ENCODE measurements at places on chromosomes 5 and 9. TPM values are rescaled to one million over a fixed set of nuclear protein-coding genes. Genes with fewer than 3 reads are reported as not detected.

Gene OTULINL
- 3.1 TPM for total RNA-seq

Gene PLK2
- 106 TPM for total RNA-seq

Gene PTGS1
- total RNA-seq: 22.9 TPM

Gene TLX3
- total RNA-seq: not detected

Gene SEMA6A
- total RNA-seq: 34.7 TPM

Gene ANKRD18A
- 1.4 TPM for total RNA-seq
